Progenitor cell of endocrine pancreas (in vitro differentiated cells): ENCODE measurements at places on chromosomes 1 and 21. TPM values are rescaled to one million over a fixed set of nuclear protein-coding genes. Genes with fewer than 3 reads are reported as not detected.

Gene MX1
- total RNA-seq = 2.1 and 2.6 TPM in 2 replicates

DNA sequence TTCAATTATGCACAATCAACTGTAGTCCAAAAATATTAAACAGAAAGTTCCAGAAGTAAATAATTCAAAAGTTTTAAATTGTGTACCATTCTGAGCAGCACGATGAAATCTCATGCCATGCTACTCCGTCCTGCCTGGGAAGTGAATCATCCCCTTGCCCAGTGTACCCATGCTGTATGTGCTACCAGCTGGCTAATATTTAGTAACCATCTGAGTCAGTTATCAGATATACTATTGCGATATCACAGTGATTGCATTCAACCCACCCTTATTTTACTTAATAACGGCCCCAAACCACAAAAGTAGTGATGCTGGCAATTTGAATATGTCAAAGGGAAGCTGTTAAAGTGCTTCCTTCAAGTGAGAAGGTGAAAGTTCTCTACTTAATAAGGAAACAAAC lies 56.2 kb downstream of the EVI5 start:
- peaks cover 13% of the 10 kb centered on the region for H3K36me3 ChIP-seq
- no peaks in the 10 kb centered on the region for H3K4me1 ChIP-seq
- DNase-seq = no peak
- H3K4me3 ChIP-seq = no peak overlapping the region
- H3K27ac ChIP-seq = no peak overlapping the region
- no peaks in the 10 kb centered on the region for H3K27me3 ChIP-seq

- H3K27ac ChIP-seq = no peak overlapping the region
- H3K4me1 ChIP-seq = peaks cover 3% of the 10 kb centered on the region
These were observed 14.0 kb downstream of the HSD3B2 start for GRCh38 chr1:119428991-119429390.

Gene ALPL
- 18.8 and 19.8 TPM in 2 replicates for total RNA-seq

Gene ALX3
- total RNA-seq = 2.8 and 3.7 TPM in 2 replicates

Gene ATAD3A
- 37.4 and 38.8 TPM in 2 replicates for total RNA-seq

Gene S100A2
- 0.36 and 1.6 TPM in 2 replicates for total RNA-seq

Gene AGTRAP
- total RNA-seq = 34.2 and 35.4 TPM in 2 replicates

Gene TNFRSF18
- total RNA-seq = 0.48 TPM in 1 of 2 replicates, not detected in the other

Gene SGIP1
- total RNA-seq = 12.1 and 16.0 TPM in 2 replicates

GRCh38 chr1:197770243-197770642 lies 5.0 kb downstream of the DENND1B start:
- H3K27me3 ChIP-seq = no peaks in the 10 kb centered on the region
- H3K4me1 ChIP-seq = peaks cover 27% of the 10 kb centered on the region
- no peak for DNase-seq

- H3K27ac ChIP-seq = no peak overlapping the region
- DNase-seq = no peak
- H3K27me3 ChIP-seq = no peaks in the 10 kb centered on the region
- no peaks in the 10 kb centered on the region for H3K4me1 ChIP-seq
- H3K36me3 ChIP-seq = no peaks in the 10 kb centered on the region
These were observed 191.8 kb upstream of the SAMSN1 start for GRCh38 chr21:14737922-14738321.

Gene CRYAA
- not detected in 2 replicates for total RNA-seq

Gene MCL1
- total RNA-seq = 204 and 212 TPM in 2 replicates

DNA sequence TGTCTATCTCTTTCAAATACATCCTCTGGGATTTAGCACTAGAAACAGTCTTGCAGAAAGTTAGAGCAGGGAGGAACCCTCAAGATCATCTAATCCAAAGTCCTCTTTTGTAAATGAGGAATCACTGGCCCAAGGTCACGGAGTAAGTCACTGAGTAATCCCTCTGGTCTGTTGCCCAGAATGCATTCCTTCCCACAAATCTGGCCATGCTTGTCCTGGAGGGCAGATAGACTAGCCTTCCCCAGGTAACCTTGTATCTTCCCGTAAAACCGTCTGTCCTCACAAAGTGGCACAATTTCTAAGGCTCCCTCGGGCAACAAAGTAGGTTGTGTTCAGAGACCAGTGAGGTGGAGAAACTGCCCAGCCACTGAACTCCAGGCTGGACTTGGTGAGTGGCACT lies 46.2 kb downstream of the DDR2 start:
- peaks cover 1% of the 10 kb centered on the region for H3K36me3 ChIP-seq
- H3K27ac ChIP-seq = no peak overlapping the region
- H3K27me3 ChIP-seq = no peaks in the 10 kb centered on the region
- H3K4me3 ChIP-seq = no peak overlapping the region
- peaks cover 2% of the 10 kb centered on the region for H3K4me1 ChIP-seq

DNA sequence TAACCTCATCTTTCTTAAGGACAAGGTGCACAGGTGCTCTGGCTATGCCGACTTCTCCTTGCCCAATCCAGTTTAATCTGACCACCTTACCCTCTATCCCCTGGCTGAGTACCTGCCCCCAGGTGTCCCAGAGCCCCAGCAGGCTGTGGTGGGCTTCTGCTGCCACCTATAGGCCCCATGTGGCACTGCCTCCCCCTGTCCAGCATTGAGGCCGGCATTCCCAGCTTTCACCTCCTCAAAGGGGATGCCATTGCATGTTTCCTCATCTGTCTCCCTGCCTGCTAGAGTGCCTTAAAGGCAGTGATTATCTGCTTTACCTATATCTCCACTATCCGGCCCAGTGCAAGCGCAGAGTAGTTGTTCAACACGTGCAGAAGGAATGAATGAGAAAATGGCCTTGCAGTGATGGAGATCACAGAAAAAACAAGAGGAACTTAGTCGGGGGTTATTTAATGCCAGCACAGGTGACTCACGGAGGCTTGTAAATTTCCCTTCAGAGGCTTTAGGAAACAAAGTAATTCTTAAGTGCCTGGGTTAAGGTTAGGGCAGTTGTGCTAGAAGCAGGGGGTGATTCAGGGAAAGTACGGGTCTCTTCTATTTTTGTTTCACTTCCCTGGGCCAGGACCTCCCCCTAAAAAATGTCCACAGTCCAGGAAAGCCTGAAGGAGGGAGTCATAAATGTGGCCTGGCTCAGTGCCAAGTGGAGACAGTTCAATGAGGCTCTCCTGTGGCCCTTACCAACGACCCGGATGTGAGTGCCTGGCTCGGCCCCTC lies 131.8 kb upstream of the NGF start:
- H3K27ac ChIP-seq = no peak overlapping the region
- peaks cover 16% of the 10 kb centered on the region for H3K27me3 ChIP-seq
- H3K4me3 ChIP-seq = no peak overlapping the region
- H3K36me3 ChIP-seq = no peaks in the 10 kb centered on the region
- no peaks in the 10 kb centered on the region for H3K4me1 ChIP-seq
